ENCODE measurements at places on chromosomes 4 and X. TPM values are rescaled to one million over a fixed set of nuclear protein-coding genes. Genes with fewer than 3 reads are reported as not detected.

Gene HS6ST2
- total RNA-seq: not detected

Gene TMEM154
- 2.0 TPM for total RNA-seq

Gene PNCK
- total RNA-seq: 0.98 TPM

- no peaks in the 10 kb centered on the region for H3K36me3 ChIP-seq
- H3K4me1 ChIP-seq: no peaks in the 10 kb centered on the region
- DNase-seq: no peak
- H3K4me3 ChIP-seq: no peak overlapping the region
- H3K27me3 ChIP-seq: no peaks in the 10 kb centered on the region
Measured at GRCh38 chr4:26056406-26056805, 142.4 kb downstream of the SMIM20 start.

DNA sequence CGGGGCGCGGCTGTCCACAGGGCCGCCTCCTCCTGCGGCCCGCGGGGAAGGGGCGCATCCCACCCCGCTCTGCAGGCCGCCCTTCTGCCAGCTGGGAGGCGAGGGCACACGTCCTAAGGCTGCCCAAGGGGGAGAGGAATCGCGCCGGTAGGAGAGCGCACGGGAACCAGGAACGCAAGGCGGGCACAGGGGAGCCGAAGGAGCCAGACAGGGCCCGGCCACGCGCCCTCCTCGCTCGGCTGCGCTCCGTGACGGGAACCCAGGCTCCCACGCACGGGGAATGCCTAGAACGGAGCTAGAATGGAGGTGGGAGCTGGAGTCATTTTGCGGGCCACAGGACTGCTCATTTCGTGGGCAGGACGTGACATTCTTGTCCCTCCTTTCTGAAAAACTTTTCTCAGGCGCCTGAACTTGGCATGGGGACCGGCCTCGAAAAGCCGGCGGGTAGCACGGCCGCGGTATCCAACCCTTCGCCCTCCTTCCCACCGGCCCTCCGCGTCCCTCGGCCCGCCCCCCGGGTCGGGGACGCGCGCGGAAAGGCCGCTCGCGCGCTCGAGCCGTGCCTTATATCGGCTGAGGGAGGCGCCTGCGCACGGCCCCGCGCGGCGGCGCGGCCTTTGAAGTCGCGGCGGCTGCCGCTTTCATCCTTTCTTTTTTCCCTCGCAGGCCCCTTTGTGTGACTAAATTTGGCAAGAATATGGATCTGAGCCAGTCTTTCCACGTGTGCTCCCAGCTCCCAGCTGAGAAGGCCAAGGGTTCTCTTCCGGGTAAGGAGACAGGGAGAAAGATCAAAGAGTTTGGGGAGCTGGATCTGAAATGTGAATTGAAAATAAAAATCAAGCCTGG is 4.2 kb upstream of the LEF1 start:
- no peak overlapping the region for H3K27ac ChIP-seq
- H3K27me3 ChIP-seq: peaks cover 73% of the 10 kb centered on the region
- DNase-seq: no peak
- H3K4me3 ChIP-seq: peak overlapping the region; percentile 58
- H3K36me3 ChIP-seq: no peaks in the 10 kb centered on the region
- peaks cover 11% of the 10 kb centered on the region for H3K4me1 ChIP-seq

DNA sequence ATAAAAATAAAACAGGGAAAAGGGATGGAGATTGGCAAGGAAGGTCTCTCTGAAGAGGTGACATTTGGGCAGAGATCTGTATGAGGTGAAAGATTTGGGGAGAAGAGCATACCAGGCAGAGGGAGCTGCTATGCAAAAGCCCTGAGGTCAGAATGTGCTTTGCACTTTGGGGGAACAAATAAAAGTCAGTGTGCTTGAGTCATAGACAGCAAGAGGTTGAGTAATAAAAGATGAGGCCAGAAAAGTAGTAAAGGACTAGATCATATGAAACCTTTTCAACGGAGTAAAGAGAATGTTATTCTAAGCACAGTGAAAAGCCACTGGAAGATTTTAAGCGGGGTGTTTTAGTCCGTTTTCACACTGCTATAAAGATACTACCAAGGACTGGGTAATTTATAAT is 76.5 kb upstream of the TEX13A start:
- no peaks in the 10 kb centered on the region for H3K4me1 ChIP-seq
- no peak overlapping the region for H3K4me3 ChIP-seq
- DNase-seq: no peak
- no peaks in the 10 kb centered on the region for H3K36me3 ChIP-seq
- no peak overlapping the region for H3K27ac ChIP-seq

- no peak overlapping the region for H3K4me3 ChIP-seq
- no peak overlapping the region for H3K27ac ChIP-seq
- DNase-seq: no peak
- H3K4me1 ChIP-seq: no peaks in the 10 kb centered on the region
- H3K27me3 ChIP-seq: no peaks in the 10 kb centered on the region
Measured at GRCh38 chr4:134470544-134470943, 269.0 kb upstream of the PABPC4L start.

GRCh38 chr4:24607334-24607733 is 23.0 kb upstream of the DHX15 start:
- no peak for DNase-seq
- H3K27me3 ChIP-seq: no peaks in the 10 kb centered on the region
- no peaks in the 10 kb centered on the region for H3K4me1 ChIP-seq
- no peak overlapping the region for H3K4me3 ChIP-seq

DNA sequence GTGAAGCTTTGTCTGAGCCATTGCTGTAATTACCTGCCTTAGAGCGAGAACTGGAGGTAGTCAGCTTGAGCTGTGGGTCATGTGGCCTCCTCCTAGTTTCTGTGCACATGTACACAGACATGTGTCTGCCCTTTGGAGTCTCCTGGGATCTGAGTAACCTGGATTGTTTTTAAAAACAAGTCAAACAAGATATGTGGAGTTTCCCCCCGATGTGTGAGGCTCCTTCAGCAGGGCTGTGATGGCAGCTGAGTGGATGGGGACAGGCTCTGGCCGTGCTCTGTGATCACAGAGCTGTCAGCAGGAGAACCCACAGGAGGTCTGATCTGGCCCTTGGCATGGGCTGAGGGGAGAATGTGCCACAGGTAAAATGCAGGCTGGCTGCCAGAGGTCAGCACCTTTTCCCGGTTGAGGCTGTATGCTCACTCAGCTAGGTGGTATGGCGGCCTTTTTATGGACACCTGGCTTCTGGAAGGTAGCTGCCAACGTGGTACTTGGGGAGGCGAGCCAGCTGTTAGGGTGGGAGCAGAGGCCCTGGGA is 38.4 kb downstream of the NOP14 start:
- no peaks in the 10 kb centered on the region for H3K4me1 ChIP-seq
- peaks cover 66% of the 10 kb centered on the region for H3K36me3 ChIP-seq
- peak; percentile 5 for DNase-seq
- H3K27ac ChIP-seq: no peak overlapping the region
- no peak overlapping the region for H3K4me3 ChIP-seq

DNA sequence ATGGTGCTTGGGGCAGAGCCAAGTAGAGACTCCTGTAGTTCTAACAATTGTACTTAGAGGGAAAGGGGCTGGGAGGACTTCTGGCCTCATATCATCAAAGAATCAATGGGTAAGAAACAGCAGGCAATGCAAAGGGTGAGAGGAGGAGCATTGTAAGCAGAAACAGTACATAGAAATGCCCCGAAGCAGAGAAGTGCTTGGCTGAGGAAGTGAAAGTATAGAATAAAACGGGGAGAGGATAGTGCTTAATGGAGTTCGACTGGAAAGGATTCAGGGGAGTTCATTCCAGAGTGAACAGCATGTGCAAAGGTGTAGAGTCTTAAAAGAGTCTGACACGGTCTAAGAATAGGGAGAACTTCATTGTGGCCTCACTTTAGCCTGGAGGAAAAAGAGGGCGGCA is 103.0 kb downstream of the SYNPO2 start:
- H3K36me3 ChIP-seq: no peaks in the 10 kb centered on the region
- DNase-seq: no peak
- H3K27ac ChIP-seq: peak overlapping the region; percentile 99
- H3K27me3 ChIP-seq: no peaks in the 10 kb centered on the region
- H3K4me3 ChIP-seq: no peak overlapping the region

- H3K4me1 ChIP-seq: peaks cover 3% of the 10 kb centered on the region
- no peak overlapping the region for H3K4me3 ChIP-seq
- no peak for DNase-seq
- H3K27me3 ChIP-seq: no peaks in the 10 kb centered on the region
Measured at GRCh38 chr4:95847908-95848460, 8.1 kb downstream of the PDHA2 start.

Measured in gastrocnemius medialis (tissue), 4 donors.